ENCODE measurements at places on chromosomes 2 and 18.

DNA sequence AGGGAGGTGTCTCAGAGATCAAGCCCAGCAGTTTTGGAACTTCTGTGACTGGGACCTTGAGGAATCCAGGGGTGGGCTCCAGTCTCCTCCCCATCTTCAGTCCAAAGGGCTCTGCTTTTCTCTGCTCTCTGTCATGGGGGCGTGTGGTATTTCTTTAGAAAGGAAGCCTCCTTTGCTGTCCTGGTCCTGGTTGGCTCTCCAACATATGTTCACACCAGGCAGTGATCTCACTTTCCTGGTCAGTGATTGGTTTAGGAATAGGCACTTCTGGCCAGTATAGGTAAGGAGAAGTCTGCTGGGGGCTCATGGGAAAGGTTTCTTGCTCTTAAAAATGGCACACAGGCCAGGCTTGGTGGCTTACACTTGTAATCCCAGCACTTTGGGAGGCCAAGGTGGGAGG is 115.5 kb upstream of the HAAO start:
- DNase-seq: no peak

GRCh38 chr2:29246383-29247300 is 131.4 kb downstream of the CLIP4 start:
- DNase-seq: no peak

GRCh38 chr2:49294225-49294624 is 139.9 kb upstream of the FSHR start:
- DNase-seq: no peak

DNA sequence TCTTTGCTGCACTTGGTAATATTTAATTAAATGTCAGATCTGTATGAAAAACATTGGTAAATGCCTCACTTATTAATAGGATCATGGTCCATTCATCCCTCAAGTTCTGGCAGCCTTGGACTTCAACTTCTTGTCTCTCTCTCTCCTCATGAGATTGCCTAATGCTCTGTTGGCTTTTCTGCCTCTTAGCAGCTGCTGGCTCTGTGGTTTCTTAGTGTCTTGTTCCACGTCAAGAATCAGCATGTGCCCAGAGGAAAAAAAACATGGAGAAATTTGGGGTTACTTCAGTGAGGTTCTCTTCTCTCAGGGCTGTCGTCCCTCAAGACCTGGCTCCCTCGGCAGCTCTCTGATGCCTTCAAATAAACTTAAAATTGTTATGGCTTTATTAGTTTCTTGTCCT is 75.4 kb downstream of the TAF4B start:
- DNase-seq: no peak

GRCh38 chr2:25339211-25339674 is 2.5 kb downstream of the DNMT3A start:
- no peak for DNase-seq
